ENCODE measurements at places on chromosomes 12 and 14. TPM values are rescaled to one million over a fixed set of nuclear protein-coding genes. Genes with fewer than 3 reads are reported as not detected.

The CLEC2D gene
- 0.83 TPM for total RNA-seq

The IL22 gene
- total RNA-seq, result not detected

The SAMD15 gene
- total RNA-seq, result 2.6 TPM

The JAG2 gene
- total RNA-seq, result 24.5 TPM

The WDHD1 gene
- 13.0 TPM for total RNA-seq

The ACIN1 gene
- total RNA-seq, result 118 TPM

The KCNH3 gene
- 2.8 TPM for total RNA-seq

The TMEM132D gene
- total RNA-seq, result not detected

The DENR gene
- 57.1 TPM for total RNA-seq

The TAS2R42 gene
- total RNA-seq, result not detected

The USP15 gene
- total RNA-seq, result 28.9 TPM

The KCNA1 gene
- not detected for total RNA-seq

The OTOGL gene
- not detected for total RNA-seq

The FIGNL2 gene
- total RNA-seq, result 0.16 TPM

The AVPR1A gene
- total RNA-seq, result not detected
